LHCN-M2 (cell line): ENCODE measurements at places on chromosomes 7 and 10. TPM values are rescaled to one million over a fixed set of nuclear protein-coding genes. Genes with fewer than 3 reads are reported as not detected.
A peak's percentile ranks its signal among the peaks of the same experiment; 100 is the strongest.

The SLC18A3 gene
- not detected in 2 replicates for total RNA-seq

DNA sequence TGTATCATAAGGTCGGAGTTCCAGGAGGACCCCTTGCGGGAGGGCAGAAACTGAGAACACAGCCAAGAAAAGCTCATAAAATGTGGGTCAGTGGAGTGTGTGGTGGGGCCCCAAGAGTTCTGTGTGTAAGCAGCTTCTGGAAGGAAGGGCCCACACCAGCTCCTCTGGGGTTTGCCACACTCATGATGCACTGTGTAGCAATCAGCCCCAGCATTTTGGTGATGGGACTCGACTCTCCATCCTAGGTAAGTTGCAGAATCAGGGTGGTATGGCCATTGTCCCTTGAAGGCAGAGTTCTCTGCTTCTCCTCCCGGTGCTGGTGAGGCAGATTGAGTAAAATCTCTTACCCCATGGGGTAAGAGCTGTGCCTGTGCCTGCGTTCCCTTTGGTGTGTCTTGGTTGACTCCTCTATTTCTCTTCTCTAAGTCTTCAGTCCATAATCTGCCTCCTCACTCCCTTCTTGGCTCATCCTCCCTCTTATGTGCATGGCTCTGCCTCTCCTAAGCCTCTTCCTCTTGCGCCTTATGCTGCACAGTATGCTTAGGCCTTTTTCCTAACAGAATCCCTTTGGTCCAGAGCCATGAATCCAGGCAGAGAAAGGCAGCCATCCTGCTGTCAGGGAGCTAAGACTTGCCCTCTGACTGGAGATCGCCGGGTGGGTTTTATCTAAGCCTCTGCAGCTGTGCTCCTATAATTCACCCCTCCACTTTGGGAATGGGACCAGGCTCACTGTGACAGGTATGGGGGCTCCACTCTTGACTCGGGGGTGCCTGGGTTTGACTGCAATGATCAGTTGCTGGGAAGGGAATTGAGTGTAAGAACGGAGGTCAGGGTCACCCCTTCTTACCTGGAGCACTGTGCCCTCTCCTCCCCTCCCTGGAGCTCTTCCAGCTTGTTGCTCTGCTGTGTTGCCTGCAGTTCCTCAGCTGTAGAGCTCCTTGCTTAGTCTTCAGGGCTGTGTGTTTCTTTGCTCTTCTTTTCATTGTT lies 17.8 kb downstream of the PRSS2 start:
- no peak for DNase-seq

DNA sequence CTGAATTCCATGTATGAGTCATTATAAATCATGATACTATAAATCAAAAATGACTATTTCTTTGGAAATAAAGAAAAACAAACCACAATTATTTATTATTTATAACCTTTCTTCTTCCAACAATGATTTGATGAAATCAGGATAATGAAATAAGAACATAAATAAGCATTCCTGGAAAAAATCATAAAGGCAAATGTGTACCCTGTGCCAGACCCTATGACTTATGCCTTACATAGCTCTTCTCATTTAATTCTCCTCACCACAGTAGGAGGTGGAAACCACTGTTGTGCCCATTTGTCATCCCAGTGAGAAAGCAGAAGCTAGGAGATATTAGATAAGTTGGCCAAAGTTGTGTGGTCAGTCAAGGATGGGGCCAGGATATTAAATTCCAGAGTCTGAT lies 255.1 kb downstream of the DOCK4 start:
- DNase-seq: peak; percentile 10

GRCh38 chr7:142511801-142512200 lies 237.5 kb upstream of the PRSS1 start:
- no peak for DNase-seq

DNA sequence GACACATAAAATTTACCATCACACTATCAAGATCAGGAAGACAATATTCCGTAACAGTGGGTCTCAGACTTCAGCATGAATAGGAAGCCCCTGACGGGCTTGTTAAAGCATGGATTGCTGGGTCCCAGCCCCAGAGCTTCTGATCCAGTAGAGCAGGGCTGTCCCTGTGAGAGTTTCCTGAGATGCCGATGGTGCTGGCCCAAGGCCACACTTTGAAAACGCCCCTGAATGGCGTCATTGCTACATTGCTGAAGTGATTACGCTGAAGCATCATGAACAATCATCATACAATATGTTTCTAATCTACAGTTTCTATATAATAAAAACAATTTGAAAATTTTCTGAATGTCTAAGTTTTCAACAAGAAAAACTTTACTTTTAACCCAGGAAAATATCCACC lies 38.0 kb upstream of the TMEM72 start:
- DNase-seq: no peak

GRCh38 chr10:22314852-22315251 lies 1.3 kb upstream of the COMMD3 start:
- DNase-seq: no peak

DNA sequence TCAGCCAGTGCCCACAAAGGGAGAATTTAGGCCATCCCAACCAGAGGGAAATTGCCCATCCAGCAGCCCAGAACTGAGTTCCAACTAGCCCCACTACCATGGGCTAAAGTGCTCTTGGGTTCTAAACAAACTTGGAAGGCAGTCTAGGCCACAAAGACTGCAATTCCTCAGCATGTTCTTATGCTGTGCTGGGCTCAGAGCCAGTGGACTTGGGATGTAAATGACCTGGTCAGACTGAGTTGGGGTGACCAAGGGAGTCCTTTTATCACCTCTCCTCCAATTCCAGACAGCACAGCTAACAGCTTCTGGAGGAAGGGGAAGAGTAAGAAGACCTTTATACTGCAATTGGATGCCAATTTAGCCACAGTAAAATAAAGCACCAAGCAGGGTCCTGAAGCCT lies 607.2 kb upstream of the KCND2 start:
- DNase-seq: no peak

The TMEM184A gene
- total RNA-seq: 0.06 and 0.11 TPM in 2 replicates

- no peak for DNase-seq
These were observed 18.2 kb downstream of the BHLHA15 start for GRCh38 chr7:98229441-98229840.
